ENCODE measurements at places on chromosomes 12 and 14.
A peak's percentile ranks its signal among the peaks of the same experiment; 100 is the strongest.

DNA sequence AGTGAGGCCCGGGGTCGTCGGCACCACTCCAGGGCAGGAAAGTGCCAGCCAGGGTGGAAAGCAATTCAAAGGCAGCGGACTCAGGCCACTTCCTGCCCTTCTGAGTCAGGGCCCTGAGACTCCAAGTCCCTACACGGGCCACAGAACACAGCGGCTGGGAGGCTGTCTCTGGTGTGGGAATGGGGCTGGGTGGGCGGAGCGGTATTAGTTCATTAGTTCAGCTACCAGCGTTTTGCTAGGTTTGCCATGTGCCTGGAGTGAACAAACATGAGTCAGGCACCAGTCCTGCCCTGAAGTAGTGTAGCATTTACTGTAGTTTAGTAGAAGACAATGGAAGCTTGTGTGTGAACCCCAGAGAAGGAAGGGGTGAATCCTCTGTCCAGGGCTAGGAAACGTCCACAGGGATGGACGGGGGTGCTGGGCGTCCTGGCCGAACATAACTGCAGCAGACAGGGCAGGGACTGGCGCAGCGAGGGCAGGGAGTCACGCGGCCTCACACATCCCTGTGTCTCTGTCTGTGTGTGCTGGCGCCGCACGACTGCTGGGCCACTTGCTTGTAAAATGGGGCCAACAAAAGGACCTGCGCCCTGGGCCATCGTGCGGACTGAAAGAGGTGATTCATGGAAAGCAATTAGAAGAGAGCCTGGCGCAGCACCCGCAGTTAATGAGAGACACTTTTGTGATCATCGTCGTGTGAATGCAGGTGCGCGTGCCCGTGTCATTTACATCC, 186.4 kb upstream of the PRMT8 start:
- DNase-seq, result no peak

GRCh38 chr14:92726135-92726932, 22.1 kb downstream of the LGMN start:
- no peak for DNase-seq

DNA sequence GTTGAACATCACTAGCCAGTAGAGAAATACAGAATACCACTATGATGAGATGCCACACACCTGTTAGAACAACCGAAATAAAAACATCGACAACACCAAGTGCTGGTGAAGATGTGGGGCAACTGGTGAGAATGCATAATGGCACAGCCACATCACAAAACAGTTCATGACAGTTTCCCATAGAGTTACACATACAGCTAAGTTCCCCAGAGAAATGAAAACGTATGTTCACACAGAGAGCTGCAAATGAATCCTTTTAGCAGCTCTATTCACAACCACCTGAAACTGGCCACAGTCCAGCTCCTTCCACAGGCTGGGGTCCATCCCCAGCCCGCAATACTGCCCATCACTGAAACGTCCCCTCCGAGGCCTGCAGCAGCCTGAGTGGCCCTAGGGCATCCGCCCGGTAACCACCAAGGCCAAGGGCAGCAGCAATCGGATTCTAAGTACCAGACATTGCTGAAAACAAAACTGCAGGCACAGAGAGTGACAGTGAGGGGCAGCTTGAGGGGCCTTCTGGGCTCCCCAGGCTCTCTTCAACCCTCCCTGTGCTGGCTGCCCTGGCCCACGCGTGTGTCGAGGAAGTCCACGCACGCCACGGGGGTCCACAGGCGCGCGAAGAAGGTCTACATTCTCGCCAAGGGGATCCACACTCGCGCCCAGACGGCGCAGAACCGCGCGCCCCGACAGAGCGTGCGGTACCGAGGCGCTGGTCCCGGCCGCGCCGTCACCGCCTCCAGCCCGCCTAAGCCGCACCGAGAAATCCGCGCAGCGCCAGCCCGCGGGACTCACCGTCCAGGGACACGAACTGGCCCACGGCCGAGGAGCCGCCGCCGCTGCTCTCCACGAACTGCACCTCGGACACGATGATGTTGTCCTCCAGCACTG, 903 bp downstream of the BRF1 start:
- no peak for DNase-seq

DNA sequence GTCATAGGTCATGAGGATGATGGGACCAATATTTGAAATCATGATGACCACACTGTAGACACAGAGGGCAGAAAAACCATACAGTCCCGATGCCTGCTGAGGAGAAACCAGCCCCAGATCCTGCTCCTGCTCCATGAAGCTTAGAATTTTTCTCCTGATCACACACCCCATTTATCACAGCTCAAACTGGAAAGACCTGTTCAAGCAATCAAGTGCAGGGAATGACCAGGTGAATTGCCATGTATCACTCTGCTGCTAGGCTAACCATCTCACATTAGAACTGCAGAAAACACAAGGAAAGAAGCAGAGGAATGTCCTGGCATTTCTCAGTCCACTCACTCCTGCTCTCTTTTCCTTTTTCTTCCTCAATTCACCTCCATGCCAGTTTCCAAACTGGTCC, 18.1 kb downstream of the MANSC1 start:
- DNase-seq, result no peak

GRCh38 chr14:92551044-92551841, 37.7 kb downstream of the RIN3 start:
- DNase-seq, result no peak

GRCh38 chr12:29131539-29131938, 17.5 kb upstream of the FAR2 start:
- no peak for DNase-seq

DNA sequence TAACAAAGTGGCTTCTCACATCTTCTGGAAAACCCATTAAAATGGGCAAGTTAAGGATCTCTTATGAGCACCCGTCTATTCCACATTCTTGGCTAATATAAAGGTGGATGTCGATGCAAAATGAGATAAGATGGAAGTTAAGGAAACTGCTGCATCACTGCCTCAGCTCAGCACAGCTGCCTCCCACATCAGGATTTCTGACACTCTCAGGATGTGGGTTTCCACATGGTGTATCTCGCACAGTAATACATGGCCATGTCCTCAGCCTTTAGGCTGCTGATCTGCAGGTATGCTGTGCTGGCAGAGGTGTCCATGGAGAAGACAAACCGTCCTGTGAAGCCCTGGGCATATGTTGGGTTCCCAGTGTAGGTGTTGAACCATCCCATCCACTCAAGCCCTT, 1348.0 kb downstream of the TMEM121 start:
- no peak for DNase-seq

DNA sequence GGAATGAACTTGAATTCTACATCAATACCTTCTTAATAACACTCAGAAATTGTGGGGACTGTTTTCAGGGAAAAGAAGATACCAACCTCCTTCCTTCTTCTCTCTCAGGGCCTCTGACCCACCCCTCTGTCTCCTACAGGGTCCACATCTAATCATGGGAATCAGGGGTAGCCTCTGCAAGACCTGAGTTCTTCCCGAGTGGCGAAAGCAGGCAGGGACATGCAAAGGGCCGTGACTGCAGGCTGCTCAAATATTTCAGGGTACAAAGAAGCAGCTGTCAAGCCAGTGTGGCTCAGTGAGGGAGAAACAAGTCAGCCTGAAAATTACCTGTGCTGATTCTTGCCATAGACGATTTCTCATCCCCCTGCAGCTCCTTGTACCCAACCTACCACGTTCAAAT, 123.1 kb upstream of the PARP11 start:
- DNase-seq, result no peak

- DNase-seq, result no peak
Observed at GRCh38 chr12:75944097-75944904, 87.3 kb downstream of the PHLDA1 start.

DNA sequence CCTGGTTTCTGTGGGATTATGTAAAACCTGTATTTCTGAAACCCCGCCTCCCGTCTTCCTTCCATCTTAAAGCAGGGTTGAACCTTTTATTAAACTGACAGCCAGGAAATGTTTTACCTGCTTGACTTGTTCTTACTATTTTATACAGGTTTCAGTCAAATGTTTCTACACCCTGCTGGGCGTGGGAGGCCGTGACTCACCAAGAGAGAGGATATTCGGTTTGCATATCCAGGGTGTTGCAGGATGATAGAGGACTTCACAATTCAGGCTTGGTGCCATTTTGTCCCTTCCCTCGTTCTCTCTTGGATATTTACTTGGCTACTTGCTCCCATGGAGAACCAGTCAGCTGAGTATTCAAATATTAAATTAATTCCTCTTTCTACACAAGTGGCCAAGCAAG, 69.7 kb downstream of the ARF6 start:
- no peak for DNase-seq

GRCh38 chr12:62998454-62998853, 63.5 kb upstream of the PPM1H start:
- no peak for DNase-seq

GRCh38 chr12:109988903-109989302, 7.3 kb downstream of the GIT2 start:
- no peak for DNase-seq

DNA sequence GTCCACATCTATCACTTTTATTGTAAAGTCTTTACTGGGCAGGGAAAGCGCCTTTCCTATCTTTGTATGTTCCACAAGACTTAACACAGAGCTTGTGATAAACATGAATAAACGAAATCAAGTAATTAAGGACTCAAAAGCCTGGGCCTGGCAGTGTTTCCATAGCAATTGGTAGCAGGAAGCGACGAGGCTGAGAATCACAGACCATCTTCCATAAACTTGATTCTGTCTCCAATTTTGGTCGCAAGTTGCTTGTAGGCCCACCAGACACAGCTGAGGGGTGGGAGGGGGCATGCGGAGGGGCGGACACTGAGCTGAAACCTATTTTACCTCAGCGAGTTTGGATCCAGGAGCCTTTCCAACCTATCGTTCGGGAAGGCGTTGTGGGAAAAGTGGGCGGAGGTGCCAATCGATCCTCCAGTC, 302 bp downstream of the CCDC38 start:
- DNase-seq, result no peak

- DNase-seq, result peak; percentile 33
Observed at GRCh38 chr12:26125400-26126339, 833 bp upstream of the BHLHE41 start.

- DNase-seq, result no peak
Observed at GRCh38 chr12:124369055-124369826, 74.3 kb downstream of the RFLNA start.

GRCh38 chr14:99812892-99813291, 19.7 kb downstream of the EML1 start:
- no peak for DNase-seq

DNA sequence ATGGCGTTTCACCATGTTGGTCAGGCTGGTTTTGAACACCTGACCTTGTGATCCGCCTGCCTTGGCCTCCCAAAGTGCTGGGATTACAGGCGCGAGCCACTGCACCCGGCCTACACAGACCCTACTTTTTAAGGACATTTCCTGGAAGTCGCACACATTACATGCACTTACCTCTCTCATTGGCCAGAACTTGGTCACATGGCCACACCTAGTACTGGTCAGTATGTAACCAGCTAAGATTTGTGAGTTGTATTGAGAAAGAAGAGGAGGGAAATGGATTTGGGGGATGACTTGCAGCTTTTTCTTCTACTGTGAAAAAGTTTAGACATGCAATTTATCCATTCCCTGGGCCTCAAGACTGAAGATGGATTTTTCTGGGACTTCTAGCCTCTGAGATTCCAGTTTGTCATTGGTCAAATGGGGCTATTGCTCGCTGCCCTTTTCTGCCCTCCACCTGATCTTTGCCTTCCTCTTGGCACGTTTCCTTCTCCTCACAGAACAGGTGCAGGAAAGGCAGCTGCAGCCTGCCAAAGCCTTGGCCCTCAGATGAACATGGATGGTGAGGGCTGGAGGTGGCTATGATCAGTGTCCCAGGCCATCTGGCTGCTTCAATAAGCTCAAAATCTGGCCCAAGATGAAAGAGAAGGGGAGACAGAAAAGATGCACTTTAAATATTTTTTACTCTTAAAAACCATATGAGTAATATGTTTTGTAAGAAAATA, 7.1 kb upstream of the ZDHHC22 start:
- no peak for DNase-seq

DNA sequence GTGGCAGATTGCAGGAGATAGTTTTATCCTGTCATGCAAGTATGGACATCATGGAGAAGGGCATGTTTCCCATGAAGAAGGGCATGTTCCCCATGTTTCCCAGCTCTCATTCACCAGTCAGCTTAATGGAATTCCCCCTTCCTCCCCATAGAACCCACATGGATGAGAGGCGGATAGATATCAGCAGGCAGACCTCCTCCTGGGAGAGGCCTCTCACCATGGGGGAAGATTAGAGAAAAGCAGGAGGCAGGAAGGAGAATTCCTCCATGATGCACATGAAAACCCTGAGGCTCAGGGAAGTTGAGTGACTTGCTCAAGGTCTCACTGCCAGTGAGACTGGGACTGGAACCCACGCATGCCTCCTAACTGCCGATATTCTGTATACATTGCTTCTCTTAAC, 92.9 kb upstream of the FOXN3 start:
- no peak for DNase-seq

DNA sequence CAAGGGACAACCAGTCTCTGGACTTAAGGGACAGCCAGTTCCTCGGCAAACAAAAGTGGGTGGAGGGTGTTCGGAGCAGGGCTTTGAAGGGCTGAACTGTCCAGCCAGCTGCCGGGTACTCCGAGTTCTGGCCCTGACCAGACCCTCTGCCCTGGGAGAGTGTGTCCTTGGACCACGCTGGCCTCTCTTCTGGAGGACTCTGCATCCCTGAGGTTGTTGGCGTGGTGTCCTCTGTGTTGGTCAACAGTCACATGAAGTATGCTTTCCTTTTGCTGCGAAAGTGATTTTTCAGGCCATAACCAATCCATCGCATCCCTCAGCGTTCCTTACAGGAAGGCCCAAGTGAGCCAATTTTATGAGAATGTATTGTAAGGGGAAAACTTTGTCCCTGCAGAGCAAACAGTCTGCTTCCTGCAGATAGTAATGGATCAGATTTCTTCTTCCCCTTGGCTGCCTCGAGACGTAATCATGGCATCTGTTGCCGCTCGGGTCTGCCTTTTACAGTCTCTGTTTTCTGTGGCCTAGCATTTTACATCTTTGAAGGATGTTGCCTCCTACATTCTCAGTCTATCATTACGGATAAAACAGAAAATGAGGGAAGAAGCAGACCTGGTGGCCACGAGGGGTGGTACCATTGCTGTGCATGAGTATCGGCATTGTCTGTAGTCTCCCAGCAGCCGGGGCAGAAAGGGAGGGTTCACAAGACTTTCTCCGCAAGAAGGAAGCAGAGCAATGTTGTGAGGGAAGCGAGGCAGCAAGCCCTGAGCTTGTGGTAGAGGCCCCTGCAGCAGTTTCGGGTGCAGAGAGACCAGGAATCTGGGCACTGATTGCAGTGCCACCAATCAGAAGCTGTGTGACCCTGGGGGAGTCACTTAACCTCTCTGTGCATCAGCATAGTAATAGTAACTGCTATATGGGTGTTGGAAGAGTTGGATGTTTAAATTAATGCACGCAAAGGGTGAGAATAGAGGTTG, 47.4 kb downstream of the SMIM41 start:
- DNase-seq, result no peak

DNA sequence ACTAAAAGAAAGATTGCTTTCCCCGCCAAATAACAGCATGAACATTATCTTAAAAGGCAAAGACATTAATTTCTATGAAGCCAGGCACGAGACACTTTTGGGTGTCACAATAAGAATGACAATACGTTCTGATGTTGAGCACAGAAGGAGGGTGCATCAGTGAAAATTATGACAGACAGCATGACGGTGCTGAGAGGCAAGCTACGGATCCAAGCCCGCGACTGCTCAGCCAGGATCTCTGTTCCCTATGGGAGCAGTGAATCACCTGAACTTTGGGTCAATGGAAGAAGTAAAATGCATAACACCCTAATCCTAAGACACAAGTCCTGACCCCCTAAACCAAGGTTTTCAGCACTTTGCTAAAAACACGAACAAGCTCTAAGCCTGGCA, 51.7 kb downstream of the SLC25A47 start:
- no peak for DNase-seq

GRCh38 chr14:90109858-90110257, 48.1 kb downstream of the KCNK13 start:
- no peak for DNase-seq

GRCh38 chr14:49994951-49995561, 102.2 kb downstream of the ARF6 start:
- no peak for DNase-seq

Measured in GOT3 (cell line).